Glutamatergic neuron (in vitro differentiated cells): ENCODE measurements at places on chromosomes 1 and 21. TPM values are rescaled to one million over a fixed set of nuclear protein-coding genes. Genes with fewer than 3 reads are reported as not detected.
A peak's percentile ranks its signal among the peaks of the same experiment; 100 is the strongest.

DNA sequence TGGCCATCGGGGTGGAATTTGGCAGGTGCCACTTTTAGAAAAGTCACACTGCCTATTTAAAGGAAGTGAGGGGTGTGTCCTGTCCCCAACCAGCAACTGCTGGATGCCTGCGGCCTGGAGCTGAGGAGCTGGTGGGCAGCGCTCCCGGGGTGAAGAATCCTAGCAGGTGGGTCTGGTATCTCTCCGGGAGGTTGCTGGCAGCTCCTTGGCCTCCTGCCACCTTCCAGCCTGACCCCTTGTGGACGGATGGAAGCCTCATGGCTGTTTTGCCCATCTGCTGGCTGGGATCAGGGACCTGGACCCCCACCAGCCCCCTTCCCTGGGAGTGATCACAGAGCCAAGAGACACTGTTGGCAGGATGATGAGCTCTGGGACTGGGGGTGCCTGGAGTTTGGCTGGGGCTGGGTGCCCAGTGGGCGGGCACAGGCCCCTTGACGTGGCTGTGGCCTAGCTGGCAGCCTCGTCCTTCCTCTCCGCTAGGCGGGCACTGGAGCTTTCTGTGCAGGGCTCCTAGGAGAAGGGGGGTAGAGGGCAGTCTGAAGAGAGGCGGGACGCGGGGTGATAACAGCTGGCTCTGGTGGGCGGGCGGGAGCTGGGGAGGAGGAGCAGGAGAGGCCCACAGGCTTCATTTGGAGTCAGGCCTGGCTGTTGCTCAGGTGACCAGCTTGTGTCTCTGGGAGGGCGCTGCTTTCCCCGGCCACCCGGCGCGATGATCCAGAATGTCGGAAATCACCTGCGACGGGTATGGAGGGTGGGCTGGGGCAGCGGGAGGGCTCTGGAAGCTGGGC, at the start of gene ACOT11:
ACOT11 (plus strand) TSS at position 628 of the 788 bp plus-strand sequence; CDS start at position 710, 82 bp downstream.
- no peak for DNase-seq

GRCh38 chr1:96365596-96366390, 355.8 kb upstream of the PTBP2 start:
- DNase-seq = no peak

- no peak for DNase-seq
Observed at GRCh38 chr1:63753591-63753990, 20.2 kb upstream of the ROR1 start.

DNA sequence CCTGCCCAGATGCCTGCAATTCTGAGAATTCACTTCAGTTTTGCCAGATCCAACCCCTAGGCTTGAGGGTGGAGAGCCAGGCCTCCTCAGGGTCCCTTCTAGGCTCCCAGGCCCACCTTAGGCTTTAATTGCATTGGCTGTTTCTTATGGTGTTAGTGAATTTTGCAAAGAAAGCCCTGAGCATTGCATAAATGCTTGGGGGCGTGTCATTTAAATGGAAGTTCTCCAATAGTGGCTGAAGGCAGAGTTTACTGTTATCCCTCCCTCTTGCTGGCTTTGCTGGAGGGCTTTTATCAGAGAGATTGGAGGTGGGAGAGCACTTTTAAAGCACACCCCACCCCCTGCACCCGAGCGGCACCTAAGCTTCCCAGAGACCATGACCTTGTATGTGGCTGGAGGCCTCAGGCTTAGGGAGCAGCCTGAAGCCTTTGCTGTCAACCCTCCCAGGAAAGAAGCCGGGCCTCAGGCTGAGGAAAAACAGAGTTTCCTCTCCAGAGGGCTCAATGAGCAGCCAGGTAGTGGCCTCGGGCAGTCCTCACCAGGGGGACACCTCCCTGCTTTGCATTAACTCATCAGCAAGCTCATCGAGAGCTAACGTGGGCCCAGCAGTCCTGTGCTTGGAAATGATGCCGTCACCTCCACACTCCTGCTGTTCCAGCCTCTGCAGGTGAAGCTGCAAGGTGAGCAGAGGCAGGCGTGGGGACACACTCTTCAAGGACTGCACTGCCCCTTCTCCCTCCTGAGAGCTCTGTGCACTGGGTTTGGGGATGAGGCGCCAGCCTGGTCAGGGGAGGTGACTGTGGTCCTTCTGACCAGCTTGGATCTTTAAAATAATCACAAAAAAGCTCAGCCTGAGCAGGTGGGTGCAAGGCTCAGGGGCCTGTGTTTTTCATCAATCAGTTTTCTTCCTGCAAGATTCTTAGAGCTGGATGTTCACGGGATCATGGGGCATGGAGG, 58.0 kb downstream of the STUM start:
- DNase-seq = no peak

DNA sequence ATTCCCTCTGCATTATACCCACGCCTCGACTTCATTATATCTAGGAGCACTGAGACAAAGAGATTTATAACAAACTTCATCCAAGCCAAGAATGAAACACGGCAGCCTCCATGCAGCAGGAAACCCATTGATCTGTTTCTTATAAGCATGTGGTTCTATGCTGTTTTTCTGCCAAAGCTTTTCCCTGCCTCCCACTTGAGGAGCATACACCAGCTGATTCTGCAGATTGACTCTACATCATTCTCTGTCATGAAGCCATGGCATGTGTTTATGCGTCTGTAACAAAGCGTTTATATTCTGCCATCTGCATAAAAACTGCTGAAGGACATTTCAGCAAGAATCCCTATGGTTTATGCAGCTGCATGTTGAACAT, 102.0 kb downstream of the CYYR1 start:
- no peak for DNase-seq

GRCh38 chr1:189409774-189410173, 1067.9 kb downstream of the BRINP3 start:
- no peak for DNase-seq

DNA sequence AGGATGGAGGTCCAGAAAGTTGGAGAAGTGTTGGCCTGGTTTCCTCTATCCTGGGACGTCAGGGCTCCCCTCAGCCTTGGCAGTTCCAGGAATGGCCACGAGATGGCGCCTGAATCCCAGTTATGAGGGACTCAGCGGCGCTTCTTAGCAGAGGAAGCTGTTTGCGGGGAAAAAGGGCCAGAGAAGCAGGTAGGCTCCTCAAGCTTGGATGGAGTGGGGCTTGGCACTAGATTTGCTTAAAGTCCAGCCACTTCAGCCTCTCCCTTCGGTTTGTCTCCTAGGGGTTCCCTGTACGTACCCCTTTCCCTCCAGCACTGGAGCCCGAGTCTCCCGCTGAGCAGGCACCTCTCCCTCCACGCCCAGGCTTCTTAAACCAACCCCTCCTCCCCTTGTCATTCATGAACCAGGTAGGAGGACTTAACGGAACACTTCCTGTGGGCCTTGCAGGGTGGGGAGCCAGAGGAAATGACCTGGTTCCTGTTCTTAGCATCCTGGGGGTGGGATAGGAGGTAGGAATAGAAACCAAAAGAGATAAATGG, 32.0 kb upstream of the TENT5B start:
- DNase-seq = peak; percentile 96

- DNase-seq = no peak
Observed at GRCh38 chr1:155909894-155910293, 1.3 kb downstream of the RIT1 start.

GRCh38 chr1:238681451-238681850, 704.9 kb upstream of the CHRM3 start:
- DNase-seq = no peak

DNA sequence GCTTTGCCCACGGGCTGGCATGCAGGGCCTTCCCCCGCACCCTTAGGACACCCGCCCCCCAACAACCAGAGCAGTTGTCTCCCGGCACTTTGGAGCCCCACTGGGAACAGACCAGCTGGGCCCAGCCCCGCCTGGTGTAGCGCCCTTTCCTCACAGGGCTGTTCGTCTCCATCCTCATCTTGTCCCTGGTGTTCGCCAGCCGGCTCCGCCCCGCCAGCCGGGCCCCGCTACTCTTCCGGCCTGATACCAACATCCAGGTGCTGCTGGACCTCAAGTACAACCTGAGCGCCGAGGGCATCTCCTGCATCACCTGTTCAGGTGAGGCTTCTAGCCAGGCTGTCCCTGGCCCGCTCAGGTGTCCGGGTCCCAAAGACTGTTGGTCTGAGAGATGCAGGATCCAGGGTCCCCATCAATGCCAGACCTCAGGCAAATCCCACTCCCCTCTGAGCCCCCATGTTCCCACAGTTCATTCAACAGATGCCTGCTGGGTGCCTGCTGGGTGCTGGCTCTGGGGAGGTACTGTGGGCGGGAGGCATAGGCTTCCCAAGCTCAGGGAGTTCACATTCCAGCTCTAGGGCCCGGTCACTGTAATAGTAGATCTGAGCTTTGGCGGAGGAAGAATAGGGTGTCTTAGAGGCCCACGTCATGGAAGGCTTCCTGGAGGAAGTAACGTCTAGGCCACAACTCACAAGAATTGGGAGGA, 41.7 kb downstream of the DISP3 start:
- DNase-seq = no peak

- no peak for DNase-seq
Observed at GRCh38 chr1:215529571-215529970, 37.5 kb upstream of the KCTD3 start.

GRCh38 chr1:30318864-30319718, 404.3 kb downstream of the MATN1 start:
- no peak for DNase-seq

GRCh38 chr1:113046569-113046968, 26.4 kb upstream of the LRIG2 start:
- DNase-seq = no peak

- DNase-seq = no peak
Observed at GRCh38 chr1:8911416-8912309, 33.2 kb upstream of the ENO1 start.

DNA sequence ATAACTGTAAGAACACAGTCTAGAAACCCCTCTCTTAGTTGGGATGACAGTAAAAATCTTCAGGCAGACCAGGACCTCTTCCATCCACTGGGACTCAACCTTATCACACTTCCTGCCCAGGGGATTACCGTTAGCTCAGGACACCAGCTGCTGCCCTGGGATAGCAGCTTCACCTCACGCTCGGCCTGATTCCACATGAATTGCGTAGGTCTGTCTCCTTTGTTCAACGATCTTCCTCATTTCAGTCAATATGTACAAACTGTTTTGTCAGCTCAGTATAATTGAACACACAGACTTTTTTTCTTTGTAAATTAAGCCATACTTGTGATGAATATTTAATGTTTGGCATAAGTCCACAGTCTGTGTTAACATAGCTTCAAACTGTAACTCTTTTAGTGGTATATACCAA, 290.4 kb downstream of the GRIK1 start:
- DNase-seq = peak; percentile 56

DNA sequence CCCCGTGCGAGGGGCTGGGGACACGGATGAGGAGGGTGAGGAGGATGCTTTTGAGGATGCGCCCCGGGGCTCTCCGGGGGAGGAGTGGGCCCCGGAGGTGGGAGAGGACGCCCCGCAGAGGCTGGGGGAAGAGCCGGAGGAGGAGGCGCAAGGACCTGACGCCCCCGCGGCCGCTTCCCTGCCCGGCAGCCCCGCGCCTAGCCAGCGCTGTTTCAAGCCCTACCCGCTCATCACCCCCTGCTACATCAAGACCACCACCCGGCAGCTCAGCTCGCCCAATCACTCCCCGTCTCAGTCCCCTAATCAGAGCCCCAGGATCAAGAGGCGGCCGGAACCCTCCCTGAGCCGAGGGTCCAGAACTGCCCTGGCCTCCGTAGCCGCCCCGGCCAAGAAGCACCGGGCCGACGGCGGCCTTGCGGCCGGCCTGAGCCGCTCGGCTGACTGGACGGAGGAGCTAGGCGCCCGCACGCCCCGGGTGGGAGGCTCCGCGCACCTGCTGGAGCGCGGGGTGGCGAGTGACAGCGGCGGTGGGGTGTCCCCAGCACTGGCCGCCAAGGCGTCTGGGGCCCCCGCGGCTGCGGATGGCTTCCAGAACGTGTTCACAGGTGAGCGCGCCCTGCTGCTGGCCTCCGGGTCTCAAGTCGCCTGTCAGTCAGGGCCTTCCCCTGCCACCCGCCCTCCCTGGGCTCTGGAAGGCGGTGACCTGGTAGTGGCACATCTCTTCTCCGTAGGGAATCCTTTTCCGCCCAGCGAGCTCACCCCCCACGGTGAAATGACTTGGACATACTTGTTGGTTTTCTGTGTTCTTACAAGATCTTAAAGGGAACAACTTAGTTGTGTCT, 1.7 kb downstream of the FMN2 start:
- DNase-seq = peak; percentile 49

DNA sequence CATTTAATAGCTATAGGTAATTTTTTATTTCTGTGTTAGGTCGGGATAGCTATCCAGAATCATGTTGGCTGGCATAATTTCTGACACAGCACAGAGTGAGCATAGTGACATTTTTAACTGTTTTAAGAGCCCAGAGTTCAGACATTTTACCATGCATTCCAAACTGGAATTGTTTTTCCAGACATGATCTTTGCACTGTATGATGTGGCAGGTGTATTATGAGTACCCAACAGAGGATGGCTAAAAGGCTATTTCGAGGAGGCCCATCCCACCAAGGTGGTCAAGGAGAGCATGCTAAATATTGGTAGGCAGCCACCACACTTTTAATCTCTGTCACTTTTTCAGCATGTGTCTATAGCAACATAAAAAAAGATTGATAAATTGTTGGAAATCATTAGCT, 137.3 kb upstream of the ST6GALNAC5 start:
- DNase-seq = no peak

- DNase-seq = no peak
Observed at GRCh38 chr1:110200666-110201065, 9.4 kb upstream of the KCNC4 start.

DNA sequence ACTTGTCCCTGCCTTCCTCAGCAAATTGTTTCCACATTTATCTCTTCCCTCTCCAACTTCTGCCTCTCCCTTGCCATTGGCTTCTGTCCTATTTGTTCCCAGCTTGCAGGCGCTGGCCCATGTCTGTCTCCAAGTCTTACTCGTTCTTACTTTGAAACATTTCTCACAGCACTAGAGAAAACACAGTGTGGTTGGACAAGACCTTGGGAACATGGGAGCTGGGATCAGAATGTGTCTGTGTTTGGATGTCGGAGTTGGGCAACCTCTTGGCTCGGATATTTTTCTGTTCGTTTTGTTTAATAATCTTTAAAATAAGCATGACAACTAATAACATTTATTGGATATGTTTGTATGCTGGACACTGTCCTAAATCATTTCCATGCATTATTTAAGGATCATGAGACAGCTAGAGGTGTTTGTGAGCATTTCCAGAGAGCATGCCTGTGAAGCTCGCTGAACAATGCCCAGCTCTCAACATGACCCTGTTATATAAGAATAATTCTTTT, 5.9 kb upstream of the BRWD1 start:
- DNase-seq = no peak

DNA sequence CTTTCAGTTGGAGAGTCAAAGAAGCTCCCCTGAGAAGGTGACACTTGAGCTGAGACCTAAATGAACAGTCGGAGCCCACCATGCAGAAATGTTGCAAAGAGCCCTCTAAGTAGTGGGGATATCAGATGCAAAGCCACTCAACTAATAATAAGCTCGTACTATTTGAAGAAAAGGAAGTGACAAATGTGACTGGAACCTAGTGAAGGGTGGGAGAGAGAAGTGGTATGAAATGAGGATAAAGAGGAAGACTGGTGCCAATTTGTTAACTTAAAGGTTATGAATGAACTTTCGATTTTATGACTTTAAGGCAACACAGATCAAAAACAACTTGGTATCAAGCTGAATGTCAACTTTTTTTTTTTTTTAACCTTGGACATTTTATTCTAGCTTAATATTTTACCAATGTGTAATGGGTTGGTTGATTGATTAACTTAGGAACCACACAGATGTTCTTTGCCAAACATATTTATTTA, 14.7 kb downstream of the LYPLAL1 start:
- no peak for DNase-seq

- no peak for DNase-seq
Observed at GRCh38 chr1:244100704-244101453, 49.8 kb downstream of the ZBTB18 start.

A3GALT2 gene
- total RNA-seq = 0.71 TPM

YBEY gene
- 19.6 TPM for total RNA-seq

CHIA gene
- total RNA-seq = not detected

LIPI gene
- total RNA-seq = not detected

GJA8 gene
- total RNA-seq = not detected

CLCA1 gene
- not detected for total RNA-seq

TMPRSS15 gene
- not detected for total RNA-seq

RNF115 gene
- 20.5 TPM for total RNA-seq
